GM20000 (cell line): ENCODE measurements at places on chromosomes 13 and 19.
A peak's percentile ranks its signal among the peaks of the same experiment; 100 is the strongest.

DNA sequence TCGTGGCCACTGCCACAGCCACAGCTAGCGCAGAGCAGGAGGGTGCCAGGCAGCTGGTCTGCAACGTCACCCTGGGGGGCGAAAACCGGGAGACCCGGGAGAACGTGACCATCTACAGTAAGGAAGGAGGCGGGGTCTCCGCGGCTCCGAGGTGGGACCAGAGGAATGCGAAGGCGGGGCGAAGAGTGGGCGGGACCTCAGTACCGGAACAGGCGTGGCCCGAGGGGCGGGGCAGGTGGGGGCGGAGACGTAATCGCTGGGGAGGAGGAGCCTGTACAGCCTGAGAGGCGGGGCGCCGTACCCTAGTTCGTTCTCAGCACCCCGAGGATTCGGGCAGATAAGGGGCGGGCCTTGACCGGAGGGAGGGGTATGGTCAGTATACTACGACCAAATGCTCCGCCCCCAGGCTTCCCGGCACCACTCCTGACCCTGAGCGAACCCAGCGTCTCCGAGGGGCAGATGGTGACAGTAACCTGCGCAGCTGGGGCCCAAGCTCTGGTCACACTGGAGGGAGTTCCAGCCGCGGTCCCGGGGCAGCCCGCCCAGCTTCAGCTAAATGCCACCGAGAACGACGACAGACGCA is 2.5 kb downstream of the ICAM5 start:
- peak; percentile 93 for DNase-seq

DNA sequence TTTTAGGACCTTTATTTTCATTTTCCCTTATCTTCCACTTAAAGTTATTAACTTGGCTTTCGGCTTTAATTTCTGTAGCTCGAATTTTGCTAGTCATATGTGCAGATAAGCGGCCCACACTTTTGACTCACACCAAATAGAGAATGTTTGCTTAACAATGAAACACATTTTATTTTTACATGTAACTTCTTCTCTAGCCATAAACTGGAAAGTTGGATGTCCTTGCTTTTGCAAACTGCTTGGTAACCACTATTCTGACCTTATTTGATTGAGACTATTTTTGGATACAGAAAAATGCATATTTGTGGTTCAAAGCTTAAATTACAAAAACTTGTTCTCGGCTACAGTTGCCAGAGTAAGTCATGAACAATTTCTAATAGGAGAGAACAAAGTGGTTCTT is 600.0 kb downstream of the KCTD12 start:
- DNase-seq, result no peak

DNA sequence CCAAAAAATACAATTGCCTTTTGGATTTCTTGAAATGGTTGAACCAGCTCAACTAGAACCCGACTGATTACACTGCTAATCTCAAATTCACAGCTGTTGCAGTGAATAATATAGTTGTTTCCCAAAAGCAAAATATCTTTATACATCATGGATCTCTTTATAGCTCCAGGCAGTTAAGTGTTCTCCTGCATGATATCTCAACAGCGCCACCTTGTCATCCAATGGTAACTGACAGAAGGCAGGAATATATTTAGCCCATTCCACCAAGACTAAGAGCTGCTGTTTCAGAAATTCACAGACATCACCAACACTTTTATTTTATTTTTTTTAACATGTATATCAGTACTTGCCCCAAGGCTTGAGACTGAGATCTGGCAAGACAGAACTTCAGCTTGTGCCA is 1141.0 kb upstream of the PRR20A start:
- DNase-seq, result no peak

GRCh38 chr13:39682788-39683187 is 27.3 kb downstream of the COG6 start:
- peak; percentile 13 for DNase-seq

DNA sequence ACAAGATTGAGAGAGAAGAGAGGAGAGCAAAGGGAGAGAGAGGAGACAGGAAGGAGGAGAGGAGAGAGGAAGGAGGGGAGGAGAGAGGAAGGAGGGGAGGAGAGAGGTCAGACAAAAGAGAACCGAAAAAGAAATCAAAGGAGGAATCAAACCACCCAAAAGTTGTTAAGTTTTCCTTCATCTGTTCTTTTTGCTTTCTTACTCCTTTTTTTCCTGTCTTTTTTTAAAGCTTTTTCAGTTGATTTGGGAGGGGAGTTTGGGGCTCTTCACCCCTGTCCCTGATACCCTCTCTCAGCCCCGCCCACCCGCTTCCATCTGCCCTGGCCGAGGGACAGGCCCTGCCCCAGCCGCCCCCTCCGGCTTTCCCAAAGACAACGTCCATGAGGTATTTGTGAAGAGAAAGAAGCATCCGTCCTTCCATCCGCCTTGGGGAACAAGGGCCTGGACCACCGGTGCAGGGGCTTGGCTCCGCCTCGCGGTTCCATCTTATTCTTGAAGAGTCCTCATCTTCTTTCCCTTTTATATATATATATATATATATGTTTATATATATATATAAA is 13.3 kb downstream of the ZNF574 start:
- DNase-seq, result no peak

DNA sequence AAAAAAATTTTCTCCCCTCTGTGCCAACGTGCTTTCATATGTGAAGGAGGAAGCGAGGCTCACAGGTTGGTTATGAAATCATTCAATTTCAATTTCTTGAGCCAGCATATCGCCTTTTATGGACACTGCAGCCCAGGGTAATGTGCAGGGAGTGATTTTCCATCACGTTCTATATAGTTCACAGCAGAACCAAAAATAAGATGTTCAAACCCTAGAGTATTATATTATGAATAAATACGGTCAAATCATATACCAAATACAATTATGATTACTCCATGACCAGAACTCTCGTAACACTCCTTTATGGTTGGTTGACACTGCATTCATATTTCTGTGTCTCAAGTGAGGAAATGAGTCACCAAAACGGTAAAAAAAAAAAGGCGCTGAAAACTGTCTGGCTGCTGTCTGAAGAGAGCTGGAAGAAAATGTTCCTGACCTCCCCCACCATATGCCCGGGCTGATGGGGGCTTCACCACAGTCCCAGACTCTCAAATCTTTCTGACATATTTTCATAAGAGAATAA is 75.8 kb upstream of the UBAC2 start:
- DNase-seq, result peak; percentile 48

DNA sequence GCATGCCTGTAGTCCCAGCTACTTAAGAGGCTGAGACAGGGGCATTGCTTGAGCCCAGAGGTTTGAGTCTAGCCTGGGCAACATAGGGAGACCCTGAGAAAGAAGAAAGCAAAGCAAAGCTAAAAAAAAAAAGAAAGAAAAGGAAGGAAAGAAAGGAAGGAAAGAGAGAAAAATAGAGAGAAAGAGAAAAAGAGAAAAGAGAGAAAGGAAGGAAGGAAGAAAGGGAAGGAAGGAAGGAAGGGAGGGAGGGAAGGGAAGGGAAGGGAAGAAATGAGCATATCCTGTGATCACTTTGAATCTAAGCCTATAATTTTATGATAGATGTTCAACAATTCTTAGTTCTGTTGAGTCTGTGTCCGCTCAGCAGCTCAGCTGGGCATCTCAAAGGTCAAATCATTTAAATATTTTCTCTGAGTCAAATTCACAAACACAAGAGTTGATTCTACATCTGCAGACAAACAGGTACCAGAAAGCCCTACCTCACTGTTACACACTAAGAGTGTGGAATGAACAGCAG is 70.4 kb downstream of the SUCLA2 start:
- no peak for DNase-seq

DNA sequence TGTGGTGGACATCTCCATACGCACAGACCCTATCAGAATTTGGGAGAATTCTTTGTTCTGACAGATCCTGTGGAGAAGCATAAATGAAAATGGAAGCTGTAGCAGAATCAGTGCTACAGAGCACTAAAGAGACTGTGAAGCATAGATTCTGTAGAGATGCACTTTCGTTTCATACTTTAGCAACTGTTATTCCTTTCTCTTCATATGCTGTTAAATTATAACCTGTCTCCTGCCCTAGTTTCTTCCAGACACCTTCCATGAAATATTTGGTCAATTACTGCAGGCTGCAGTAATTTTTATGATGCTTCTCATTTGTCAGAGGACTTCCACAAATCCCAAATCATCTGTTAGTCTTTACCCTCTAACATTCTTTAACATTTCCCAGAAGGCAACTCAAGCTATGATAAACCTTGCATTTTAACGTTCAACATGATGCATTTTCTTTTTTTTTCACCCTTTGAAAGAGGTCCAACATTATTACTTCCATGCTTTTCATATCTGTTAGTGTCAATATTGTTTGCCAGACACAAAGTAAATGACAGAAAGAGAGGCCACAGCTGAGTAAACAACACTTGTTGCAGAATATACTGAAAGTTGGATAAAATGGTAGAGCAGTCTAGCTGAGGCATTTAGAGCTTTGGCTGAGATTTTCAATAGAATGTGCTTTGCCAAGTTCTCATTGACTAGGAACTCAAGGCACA is 412.7 kb downstream of the LMO7 start:
- no peak for DNase-seq

GRCh38 chr13:45336025-45336800 is 4.8 kb downstream of the TPT1 start:
- no peak for DNase-seq

GRCh38 chr13:96243376-96243775 is 153.5 kb downstream of the HS6ST3 start:
- DNase-seq, result no peak

DNA sequence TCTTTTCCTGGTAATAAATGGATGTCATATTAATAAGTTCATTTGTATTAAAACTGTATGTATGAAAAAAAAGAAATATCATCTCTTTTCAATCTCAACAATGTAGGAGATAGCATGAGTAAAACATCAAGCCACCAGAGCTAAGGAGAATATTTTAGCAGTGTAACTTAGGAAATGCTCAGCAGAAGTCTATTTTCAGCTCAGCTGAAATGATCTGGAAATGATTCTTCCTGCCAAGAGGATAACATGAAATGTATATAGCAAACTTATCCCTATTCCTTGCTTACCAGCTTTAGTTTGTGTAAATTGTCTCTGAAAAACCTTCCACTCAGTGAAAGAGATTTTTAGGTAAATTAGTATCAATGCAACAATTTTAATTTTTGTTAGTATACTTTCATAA is 1194.4 kb downstream of the SLITRK1 start:
- DNase-seq, result no peak

GRCh38 chr19:29576761-29577648 is 29.1 kb upstream of the POP4 start:
- DNase-seq, result peak; percentile 57

GRCh38 chr13:21149568-21149967 is 26.8 kb downstream of the SKA3 start:
- peak; percentile 25 for DNase-seq

- DNase-seq, result peak; percentile 74
Observed at GRCh38 chr19:17830567-17831418, 9.5 kb upstream of the INSL3 start.

DNA sequence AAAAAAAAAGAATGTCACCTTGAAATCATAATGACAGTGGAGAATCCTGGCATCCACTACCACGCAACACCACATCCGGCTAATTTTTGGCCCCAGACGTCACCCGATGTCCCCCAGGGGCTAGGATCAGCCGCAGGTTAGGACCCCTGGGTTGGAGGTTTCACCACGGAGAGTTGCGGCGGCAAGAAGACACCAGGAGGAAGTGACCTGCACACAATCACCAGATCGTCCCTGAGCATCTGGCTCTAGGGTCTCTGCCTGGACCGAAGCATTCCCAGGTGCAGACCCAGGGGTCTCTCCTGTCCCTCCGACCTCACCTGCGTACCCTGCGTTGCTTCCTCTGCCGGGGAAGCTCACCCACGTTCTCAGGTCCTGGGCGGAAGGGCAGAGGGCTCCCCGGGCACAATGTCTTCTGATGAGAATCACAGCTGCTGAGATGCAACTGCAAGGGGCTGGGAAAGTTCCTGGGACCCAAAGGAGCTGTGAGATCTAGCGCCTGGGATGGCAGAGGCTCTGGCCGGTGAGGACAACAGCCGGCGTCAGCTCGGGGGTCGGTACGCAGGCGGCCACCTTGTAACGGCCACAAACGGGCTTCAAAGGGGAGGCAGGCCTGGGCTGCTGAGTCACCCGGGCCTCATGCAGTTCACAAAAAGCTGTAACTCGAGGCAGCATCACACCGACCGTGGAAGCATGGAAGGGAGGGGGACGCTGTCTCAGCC is 111.2 kb downstream of the GADD45B start:
- no peak for DNase-seq

GRCh38 chr13:99617474-99618255 is 116.4 kb downstream of the TM9SF2 start:
- DNase-seq, result no peak

- DNase-seq, result no peak
Observed at GRCh38 chr19:58054901-58055874, 3.9 kb upstream of the ZNF135 start.

DNA sequence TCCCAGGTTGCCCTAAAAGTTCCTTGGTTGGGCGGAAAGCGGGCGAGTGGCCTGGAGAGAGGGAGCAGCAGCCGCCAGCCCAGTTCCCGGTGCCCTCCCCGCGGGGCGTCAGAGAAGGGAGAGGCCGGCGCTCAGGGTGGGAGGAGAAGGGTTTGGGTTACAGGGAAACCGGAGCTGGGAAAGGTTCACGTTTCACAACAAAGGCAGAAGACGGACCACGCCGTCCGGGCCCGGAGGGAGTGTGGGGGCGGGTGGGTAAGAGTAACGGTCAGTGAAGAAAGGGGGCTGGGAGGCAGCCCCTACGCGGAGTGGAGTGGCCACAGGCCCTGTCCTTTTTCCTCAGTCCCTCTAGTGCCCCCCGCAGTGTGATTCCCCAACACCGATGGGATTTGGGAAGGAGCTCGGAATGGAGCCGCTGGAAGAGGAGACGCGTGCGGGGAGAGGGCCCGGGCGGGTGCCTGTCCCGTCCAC is 1.6 kb downstream of the SIX5 start:
- DNase-seq, result peak; percentile 43

DNA sequence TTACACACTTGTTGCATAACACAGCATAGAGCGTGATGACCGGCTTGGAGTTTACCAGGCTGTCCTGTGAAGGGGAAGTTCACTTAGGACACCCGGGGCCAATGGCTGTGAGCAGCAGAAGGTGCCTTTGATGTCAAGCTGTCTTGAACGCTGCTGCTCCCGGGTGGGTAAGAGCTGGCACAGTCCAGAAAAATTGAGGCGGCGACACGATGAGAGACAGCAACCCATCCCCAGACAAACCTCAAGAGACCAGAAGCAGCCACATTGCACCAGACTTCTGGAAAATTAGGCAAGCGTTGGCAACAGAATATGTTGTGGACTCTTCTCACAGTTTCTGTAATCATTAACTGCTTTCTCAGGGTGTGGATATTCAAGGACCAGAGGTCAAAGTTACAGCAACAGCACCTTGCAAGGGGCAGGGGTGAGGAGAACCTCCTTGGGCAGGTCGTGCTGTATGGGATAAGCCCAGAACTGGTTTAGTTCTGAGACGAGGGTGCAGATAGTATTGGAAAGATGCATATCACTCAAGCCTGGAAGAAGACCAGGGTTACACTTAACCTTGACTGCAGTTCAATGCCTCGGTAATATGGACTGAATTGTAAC is 10.1 kb downstream of the NFILZ start:
- no peak for DNase-seq

GRCh38 chr13:66407128-66407527 is 823.0 kb downstream of the PCDH9 start:
- no peak for DNase-seq

GRCh38 chr13:110617321-110618072 is 2.2 kb downstream of the NAXD start:
- no peak for DNase-seq

GRCh38 chr19:45476304-45476703 is 8.5 kb downstream of the FOSB start:
- DNase-seq, result no peak

GRCh38 chr19:305240-306150 is 14.3 kb upstream of the PLPP2 start:
- no peak for DNase-seq

GRCh38 chr19:53183146-53183764 is 9.9 kb downstream of the ZNF665 start:
- DNase-seq, result no peak

GRCh38 chr19:49639401-49640112 is 386 bp downstream of the RRAS start:
- DNase-seq, result no peak
